ENCODE measurements at places on chromosomes 16 and 17.

- no peak for DNase-seq
These were observed 40.4 kb upstream of the NOS2 start for GRCh38 chr17:27840688-27841087.

- DNase-seq, result no peak
These were observed 236.4 kb downstream of the CCDC182 start for GRCh38 chr17:57508671-57509070.

- DNase-seq, result no peak
These were observed 43.8 kb downstream of the VAC14 start for GRCh38 chr16:70757183-70757582.

- no peak for DNase-seq
These were observed 44.3 kb downstream of the SPECC1 start for GRCh38 chr17:20053361-20053964.

DNA sequence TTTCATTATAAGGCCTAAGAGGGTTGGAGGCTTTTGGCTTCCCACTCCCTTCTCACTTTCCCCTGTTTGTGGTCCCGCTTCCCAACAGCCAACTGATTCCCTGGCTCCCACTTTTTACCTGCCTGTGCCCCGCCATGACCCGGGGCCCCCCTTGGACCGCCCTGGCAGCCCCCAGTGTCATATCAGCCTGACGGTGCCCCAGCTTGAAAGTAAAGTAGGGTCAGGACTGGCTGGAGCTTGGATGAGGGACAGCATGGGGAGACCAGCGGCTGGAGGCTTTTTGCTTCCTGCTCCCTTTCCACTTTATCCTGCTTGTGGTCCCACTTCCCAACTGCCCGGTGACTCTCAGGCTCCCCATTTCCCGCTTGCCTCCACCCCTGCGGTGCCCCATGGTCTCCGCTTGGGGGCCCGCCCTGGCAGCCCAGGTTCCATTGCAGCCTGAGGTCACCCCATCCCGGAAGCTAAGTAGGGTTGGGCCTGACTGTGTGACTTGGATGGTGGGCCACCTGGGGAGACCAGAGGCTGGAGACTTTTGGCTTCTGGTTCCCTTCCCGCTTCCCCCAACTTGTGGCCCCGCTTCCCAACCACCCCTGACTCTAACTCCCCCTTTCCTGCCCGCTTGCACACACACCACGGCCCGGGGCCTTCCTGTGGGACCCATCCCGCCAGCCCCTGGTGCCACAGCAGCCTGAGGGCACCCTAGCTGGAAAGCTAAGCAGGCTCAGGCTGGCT lies 2274.7 kb downstream of the TP53TG3F start:
- DNase-seq, result no peak

DNA sequence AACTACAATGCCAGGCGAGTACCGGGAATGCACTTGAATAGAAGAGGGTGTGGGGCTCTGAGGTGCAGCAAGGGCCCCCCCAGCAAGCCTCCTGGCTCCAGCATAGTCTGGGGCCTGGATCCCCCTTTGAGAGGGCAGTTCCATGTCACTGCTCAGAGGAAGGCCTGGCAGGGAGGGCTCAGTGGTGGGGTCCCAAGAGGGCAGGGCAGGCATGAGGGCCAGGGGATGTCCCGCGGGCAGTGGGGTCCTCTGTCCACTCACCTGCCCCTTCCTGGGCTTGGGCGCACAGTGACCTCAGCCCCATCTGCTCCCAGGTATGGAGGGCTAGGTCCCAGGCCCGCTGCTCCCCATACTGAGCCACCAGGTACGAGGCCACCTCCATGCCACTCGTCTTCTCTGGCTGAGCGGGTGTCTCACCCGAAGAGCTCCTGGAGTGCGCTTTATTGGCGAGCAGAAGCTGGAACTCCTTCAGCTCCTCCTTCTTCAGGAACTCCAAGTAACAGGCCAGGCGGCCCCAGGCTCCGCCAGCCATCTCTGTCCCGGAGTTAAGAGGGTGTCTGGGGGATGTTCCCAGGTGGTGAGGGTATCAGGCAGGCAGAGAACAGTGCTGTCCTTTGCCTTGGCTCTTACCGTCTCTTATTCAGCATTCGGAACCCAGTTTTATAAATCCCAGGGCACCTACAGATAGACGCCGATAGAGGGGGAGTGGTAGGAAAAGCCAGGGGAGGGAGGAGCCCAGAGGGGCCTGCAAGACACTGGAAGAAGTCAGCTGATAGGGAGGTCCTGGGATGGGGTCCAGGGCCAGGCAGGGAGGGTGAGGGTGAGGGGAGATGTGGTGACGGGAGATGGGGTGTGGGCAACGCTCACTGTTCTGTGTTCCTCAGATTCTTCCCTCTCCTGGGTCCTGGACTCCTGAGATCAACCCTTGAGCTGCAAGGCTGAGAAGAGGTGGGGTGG lies 605 bp downstream of the NLRP1 start:
- no peak for DNase-seq

DNA sequence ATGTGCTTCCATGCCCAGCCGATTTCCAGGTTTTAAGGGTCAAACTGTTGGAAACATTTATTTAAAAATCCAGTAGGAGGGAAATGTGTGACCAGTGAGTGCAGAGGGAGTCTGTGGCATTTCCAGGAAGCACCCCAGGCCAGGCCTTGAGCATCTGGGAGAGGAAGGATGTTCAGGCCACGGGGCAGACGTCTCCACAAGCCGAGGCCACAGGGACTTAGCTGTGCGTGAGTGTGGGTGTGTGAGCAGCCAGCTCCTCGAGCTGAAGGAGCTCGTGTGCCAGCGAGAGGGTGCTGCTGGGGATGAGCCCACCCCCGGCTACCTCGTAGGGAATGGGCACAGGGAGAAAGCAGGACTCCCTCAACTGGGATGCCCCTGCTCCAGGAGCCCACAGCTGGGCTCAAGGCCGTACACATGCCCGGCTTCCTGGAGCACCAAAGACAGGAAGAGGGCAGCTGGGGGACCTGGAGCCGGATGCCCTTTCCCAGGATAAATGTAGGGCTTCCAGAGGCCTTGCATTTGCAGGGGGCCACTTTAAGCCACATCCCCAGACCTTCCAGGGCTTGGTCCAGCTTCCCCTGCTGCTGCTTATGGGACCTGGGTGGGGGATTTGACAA lies 12.5 kb downstream of the NPTX1 start:
- DNase-seq, result no peak

All from stimulated activated naive B cell treated with anti-CD40 and anti-IgM and Interleukin-4, amounts not matched to agents 10 μg/mL and 1 μg/mL and 100 μg/mL, for 72 hours (primary cell).